ENCODE measurements at places on chromosomes 1 and 21.

- DNase-seq = no peak
These were observed 159.9 kb upstream of the HMCN1 start for GRCh38 chr1:185574139-185574875.

GRCh38 chr1:181423301-181423918 lies 59.9 kb upstream of the CACNA1E start:
- DNase-seq = no peak

DNA sequence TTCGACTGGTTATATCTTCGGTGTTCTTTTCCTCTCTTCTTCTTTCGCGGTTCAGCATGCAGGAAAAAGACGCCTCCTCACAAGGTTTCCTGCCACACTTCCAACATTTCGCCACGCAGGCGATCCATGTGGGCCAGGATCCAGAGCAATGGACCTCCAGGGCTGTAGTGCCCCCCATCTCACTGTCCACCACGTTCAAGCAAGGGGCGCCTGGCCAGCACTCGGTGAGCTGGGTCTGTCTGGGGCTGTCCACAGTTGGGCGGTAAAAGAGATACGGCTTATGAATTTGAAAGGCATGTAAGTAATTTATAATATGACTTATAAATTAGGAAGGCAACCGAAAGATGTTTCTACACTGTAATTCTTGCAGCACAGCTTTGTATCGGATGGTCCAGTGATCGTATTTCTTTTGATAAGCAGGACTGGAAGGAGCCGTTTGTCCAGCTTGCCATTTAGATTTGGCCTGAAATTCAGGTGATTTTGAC lies 334 bp downstream of the CTH start:
- DNase-seq = no peak

- no peak for DNase-seq
These were observed 22.8 kb downstream of the LACTBL1 start for GRCh38 chr1:22949822-22950331.

GRCh38 chr1:168252204-168252733 lies 26.5 kb downstream of the SFT2D2 start:
- no peak for DNase-seq

- DNase-seq = no peak
These were observed 82.7 kb upstream of the ABCD3 start for GRCh38 chr1:94335447-94335846.

- DNase-seq = no peak
These were observed 12.4 kb downstream of the TFF3 start for GRCh38 chr21:42302794-42303193.

DNA sequence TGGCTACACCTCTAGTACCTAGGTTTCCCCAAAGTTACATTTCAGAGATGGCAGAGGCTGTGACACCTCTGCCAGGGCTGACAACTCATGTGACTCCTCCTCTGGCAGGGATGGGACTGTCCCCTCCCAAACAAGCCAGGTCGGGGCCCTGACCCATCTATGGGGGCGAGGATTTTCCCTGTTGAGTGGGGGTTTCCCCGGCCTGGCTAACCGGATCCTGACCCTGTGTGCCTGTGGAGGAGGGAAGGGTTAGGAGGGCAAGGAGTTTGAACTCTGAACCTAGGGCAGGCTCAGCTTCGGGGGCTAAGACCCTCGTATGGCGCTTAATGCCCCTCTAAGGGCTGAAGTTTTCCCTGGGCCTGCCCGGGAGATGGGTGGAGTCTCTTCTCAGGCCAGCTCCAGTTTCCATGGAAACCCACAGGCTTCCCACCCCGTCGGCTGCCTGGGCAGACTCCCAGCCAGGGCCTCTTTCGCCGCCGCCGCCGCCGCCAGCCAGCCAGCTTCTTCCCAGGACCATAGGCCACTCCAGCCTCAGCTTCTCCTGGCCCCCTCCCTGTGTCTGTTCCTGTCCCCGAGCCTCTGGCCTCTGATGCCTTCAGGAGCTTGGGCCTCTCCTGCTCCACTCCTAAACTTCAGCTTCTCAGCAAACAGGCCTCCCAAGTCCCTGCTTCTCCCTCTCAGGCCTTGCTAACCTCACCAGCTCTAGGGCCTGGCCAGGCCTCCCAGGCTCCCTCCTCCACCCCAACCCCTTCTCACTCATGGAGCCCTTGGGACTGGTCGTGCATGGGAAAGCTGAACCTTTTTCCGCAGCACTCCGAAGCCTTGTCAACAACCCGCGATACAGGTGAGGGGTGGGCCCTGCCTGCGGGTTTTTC lies at the start of gene BTBD19:
BTBD19 (plus strand) TSS at position 461 of the 875 bp plus-strand sequence; CDS start at position 759, 298 bp downstream.
- DNase-seq = no peak

- no peak for DNase-seq
These were observed 599 bp downstream of the MKNK1 start for GRCh38 chr1:46603481-46603857.

DNA sequence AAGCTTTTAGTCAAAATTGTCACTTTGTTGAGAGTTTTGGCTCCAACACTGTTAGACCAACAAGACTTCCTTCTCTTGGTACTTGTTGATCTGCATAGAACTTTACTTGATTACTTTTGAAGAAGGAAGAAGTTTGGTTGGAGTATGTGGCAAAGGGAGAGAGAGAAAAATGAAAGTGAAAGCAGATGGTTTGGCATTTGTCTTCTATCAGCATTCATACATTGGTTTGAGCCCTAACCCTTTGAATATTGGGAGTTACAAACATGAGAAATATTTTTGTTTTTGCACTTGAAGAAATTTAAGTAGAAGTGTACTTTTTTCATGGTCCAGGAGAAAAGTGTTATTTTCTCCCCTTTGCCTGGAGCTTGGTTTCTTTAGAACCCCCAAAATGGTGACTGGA lies 169.8 kb downstream of the ADGRL4 start:
- no peak for DNase-seq

GRCh38 chr1:177164380-177165068 lies at the start of gene ASTN1:
TSS of gene ASTN1 (minus strand) at chr1:177164712. CDS start at chr1:177164676, 36 bp downstream.
- DNase-seq = no peak

DNA sequence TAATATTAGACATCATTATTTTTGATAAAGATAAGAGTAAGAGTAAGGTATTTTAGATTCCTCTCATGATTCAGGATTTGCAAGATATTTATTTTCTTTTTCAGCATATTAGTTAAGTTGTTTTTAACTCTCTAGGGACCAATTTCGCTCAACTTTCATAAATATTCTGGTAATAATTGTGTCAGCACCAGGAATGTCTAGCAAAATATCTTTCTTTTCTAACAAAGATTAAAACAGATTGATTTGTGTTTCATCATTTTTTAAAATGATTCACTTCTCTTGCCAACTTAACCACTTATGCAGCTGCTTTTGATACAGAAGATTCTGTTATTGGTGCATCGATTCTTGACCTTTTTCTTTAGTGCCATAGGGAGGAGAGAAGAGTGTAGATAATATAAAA lies 172.8 kb upstream of the PTGFR start:
- DNase-seq = no peak

- DNase-seq = no peak
These were observed 44.8 kb downstream of the DPYD start for GRCh38 chr1:97875996-97876395.

- DNase-seq = no peak
These were observed 13.5 kb upstream of the CD2 start for GRCh38 chr1:116740746-116741145.

- DNase-seq = no peak
These were observed 105.4 kb upstream of the GORAB start for GRCh38 chr1:170426596-170426995.

GRCh38 chr1:26373789-26374188 lies 1.2 kb upstream of the ZNF683 start:
- no peak for DNase-seq

DNA sequence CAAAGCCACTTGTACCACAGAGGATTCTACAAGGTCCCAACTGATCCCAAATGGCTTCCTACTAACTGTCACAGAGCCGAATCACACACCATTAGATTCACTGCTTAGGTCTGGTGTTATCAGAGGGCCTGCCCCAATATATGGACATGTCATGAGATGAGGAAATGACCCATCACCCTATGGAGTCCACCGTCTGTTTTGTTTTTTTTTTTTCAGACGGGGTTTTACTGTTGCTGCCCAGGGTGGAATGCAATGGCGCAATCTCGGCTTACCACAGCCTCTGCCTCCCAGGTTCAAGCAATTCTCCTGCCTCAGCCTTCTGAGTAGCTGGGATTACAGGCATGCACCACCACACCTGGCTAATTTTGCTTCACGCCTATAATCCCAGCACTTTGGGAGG lies 83.8 kb upstream of the ETS2 start:
- no peak for DNase-seq

DNA sequence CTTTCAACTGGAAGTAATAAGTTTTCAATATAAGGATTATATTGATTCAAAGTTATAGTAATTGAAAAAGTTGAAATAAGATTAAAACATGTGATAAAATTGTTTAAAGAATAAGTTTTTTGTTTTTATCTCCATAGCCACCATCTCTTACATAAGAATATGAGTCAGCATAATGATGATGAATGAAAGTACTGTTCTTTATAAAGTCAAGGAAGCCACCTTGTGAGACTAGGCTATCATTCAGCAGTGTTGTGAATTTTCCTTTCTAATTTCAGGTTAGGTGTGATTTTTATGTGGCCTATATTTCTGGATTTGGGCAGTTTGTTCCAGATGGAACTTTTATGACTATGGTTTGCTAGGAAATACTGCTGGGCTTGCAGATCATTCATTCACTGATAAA lies 22.4 kb upstream of the ASB17 start:
- DNase-seq = no peak

- DNase-seq = no peak
These were observed 10.2 kb upstream of the TNFRSF14 start for GRCh38 chr1:2545754-2546514.

DNA sequence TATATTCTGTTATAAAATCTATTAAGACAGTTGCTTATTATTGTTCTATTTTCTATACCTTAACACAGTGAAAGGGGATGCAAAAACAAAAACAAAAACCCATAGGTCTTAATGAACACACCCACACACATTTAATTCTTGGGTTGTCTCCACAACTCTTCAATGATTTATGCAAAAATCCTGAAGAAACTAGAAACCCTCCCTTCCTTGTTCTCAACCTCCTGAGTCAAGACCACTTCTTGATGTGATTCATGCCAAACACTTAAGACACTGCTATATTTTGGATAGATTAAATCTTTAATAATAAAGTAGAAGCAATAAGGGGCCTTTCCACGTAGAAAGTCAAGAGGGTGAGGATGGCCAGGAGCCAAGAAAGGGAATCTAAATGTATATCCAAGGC lies 23.4 kb downstream of the SCAF4 start:
- DNase-seq = no peak

DNA sequence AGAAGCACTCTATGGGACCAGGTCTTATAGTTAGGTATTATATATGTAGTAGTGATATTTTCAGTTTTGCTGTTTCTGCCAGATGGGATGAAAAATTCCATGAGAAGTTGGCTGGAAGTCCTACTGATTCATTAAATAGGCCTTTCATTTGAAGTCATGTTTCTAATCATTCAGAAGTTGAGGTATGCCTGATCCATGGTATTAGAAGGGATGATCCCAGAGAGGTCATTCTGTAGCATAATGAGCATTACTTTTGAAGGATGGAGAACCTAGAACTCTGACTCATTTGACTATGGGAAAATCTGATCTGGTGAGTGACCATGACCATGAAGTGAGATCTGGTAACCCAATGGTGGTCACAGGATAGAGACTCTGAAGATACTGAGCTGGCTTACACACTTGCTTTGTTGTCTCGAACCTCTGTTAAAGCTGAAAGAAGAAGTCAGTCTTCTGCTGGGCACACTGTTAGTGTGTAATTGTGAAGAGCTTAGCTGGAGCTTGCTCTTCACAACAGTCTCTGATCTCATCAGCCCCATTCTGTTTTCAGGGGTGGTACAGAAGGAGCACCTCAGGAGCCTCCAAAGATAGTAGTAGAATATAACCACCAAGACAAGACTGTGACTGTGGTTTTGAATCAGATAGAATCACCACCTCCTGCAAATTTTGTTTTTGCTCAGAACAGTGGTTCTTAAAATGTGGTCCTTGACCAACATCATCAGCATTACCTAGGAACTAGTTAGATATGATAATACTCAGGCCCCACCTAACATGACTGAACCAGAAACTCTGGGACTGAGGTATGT lies 9.0 kb downstream of the MGST3 start:
- no peak for DNase-seq

DNA sequence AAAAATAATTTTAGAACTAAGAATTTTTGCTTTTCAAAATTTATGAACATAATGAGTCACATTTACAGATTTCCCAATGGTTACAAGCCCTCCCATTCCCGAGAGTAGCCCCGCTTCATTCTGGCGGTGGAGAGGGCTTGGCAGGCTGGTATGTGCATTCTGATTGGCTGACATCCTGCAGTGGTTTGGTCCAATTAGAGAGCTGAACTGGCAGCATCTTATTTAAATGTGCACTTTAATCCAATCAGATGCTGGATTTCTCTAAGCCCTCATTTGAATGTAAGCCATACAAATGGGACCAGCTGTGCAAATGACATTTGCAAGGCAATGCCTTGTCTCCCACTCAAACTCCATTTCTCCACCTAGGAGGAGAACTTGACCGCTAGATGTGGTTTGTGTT lies 18.0 kb upstream of the TRIM17 start:
- DNase-seq = no peak

GRCh38 chr1:19130468-19130867 lies 79.6 kb downstream of the UBR4 start:
- DNase-seq = no peak

DNA sequence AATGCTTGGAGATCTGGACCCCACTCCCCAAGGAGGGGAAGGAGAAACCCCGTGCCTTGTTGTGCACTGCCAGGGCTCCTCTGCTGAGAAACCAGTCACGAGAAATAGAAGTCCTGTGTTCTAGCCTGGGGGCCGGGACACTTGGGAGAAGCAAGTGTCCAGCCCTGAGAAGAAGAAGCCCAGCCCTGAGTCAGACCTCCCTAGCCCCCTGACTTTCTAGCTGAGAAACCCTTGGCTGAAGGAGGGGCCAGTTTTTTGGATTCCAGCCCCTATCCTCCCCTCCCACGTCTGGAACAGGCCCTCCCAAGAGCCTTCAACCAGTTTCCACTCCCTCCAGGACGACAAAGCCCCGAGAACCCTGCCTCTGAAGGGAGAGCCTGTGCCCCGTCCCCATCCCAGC lies 100.5 kb downstream of the NAV1 start:
- DNase-seq = no peak
